ENCODE measurements at places on chromosomes 6 and 20.

DNA sequence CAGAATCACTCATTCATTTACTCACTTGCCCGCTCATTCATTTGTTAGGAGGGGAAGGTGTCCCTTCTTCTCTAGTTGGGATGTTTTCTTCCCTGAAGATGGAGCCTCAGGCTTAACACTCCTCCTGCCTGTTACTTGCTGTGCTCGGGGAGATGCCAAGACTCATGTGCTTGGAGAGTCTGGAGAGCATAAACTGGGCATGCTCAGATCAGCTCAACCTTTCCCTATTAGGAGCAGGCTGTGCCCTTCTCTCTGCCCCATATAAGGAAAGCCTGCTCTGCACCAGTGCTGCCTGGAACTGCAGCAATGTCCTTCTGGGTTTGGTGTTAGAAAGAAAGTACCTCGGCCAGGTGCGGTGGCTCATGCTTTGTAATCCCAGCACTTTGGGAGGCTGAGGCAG is 18.0 kb upstream of the UBE2V1 start:
- DNase-seq: no peak

DNA sequence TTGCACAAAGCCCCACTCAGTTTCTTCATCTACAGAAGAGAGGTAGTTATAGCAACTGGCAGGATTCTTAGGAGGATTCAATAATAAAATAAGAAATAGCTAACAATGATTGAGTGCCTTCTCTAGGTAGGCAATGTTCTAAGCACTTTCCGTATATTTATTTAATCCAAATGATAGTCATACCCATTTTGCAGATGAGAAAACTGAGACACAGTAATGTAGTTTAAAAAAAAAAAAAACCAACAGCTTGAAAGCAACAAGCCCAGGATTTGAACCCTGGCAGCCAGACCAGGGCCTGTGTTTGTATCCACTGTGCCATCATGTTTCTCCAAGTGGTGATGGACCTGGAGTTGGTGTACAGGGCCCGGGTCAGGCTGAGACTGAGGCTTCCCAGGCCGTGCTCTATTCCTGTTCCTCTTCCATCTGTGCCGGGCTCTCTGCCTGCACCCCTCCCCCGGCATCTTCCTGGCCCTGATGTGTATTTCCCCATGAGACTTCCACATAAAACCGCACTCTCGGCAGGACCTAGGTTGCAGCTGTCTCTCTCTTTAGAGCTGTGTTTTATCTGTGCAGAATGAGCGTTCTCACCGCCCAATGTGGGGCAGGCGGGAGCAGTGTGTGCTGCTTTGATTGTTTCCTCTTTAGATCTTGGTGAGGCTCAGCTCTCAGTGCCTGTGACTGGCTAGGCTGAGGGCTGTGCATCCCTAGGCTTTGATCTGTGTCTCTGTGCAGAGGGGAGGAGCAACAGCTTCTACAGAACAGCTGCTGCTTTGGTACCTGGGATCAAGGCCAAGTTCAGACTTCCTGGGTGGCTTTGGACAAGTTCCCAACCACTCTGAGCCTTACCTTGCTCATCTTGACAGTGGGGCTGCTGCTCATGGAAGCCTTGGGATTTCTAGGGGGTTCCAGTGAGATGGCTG is 49.5 kb downstream of the TOX2 start:
- DNase-seq: peak; percentile 65

DNA sequence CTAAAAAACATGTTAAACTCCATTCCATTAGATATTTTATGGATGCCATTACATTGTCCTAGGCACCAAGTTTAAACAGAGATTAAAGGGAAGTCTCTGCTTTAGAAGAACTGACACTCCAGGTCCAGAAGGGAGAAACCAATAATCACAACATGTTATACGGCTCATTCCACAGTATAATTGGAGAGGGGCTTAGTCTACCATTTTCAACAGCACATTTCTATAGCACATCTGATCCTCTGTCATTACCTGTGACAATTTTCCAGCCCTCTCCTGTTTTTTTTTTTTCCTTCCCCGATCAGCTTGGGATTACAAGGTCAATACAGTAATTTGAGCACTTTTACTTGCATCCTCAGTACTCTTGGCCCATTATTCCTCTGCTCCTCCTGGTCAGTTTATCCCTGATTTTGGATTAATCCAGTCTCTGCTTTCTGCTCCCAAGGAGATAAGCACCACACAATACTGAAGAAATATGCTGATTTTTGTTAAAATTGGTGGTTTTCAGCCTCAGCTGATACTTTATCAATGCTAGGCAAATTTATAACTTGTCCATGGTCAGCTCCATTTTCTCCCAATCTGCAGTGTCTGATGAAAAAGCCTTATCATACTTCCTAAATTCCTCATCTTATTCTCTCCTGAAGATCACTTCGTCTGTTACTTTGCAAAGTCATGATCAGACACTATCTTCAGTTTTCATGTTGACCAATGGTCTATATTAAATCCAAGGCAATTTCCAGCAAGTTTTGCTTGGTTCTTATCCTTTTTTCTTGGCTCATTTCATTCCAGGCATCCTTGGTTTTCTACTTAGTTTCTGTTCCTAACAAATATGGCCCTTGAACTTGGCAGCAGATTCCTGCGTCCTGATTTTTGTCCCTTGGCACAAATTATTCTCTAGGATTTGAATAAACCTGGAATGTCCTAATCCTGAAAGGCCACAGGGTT is 30.8 kb upstream of the SYNCRIP start:
- no peak for DNase-seq

DNA sequence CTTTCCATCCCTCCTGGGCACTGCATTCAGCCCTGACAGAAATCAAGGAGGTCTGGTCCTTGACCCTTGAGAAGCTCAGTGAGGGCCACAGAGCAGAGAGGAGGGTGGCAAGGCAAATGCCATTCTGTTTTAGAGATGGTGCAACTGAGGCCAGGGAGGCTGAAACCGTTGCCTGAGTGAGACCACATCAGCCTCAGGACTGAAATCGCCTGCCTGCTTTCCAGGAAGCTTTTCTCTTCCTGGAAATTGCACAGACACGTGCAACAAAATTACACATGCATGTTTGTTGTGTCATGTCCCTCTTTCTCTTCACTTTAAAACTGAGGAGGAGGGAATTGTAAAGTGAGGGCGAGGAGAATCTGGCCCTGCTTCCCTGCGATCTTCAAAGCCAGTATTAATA is 113.7 kb upstream of the PDE10A start:
- DNase-seq: no peak

DNA sequence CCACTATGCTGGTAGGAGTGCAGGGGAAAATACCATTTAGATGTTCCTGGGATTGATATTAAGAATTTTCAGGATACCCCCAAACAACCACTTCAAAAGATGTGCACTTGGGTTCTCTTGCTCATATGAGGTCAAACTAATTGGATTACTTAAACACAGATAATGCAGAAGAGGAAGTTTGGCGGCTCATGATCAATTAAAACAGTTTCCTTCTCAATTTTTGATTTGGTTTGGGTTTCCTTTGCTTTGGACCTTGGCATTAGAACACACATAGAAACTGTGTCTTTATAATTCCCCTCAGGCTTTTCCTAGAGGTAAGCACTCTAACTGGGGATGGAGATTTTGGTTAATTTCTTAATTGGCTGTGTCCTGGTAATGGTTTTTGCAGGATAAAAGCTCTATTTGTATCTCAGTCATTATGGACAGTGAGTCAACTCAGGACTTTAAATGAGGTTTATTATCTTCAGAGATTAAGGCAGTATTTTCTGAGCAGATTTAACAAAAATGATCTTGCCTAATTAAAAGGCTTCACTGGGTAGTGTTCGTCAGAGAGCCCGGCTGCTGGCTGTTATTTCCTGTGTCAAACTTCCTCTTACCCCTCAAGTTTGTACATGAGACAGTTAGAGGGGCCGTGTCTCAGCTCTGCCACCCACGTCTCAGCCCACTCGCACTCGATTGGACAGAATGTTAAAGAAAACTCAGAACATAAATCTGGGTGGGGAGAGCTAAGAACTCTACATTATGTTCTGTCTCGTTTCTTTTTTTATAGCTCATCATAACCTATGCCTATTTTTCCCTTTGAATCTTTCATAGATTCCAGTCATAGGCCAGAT is 50.3 kb upstream of the PREP start:
- DNase-seq: peak; percentile 17

- DNase-seq: no peak
These were observed 3.4 kb upstream of the ZNFX1 start for GRCh38 chr20:49281059-49281912.
